ENCODE measurements at places on chromosomes 11 and 22. TPM values are rescaled to one million over a fixed set of nuclear protein-coding genes. Genes with fewer than 3 reads are reported as not detected.

- peaks cover 11% of the 10 kb centered on the region for H3K36me3 ChIP-seq
- peaks cover 14% of the 10 kb centered on the region for H3K4me1 ChIP-seq
- H3K27me3 ChIP-seq, result no peaks in the 10 kb centered on the region
- H3K27ac ChIP-seq, result no peak overlapping the region
- H3K4me3 ChIP-seq, result no peak overlapping the region
Measured at GRCh38 chr11:121082219-121082618, 18.8 kb upstream of the TECTA start.

DNA sequence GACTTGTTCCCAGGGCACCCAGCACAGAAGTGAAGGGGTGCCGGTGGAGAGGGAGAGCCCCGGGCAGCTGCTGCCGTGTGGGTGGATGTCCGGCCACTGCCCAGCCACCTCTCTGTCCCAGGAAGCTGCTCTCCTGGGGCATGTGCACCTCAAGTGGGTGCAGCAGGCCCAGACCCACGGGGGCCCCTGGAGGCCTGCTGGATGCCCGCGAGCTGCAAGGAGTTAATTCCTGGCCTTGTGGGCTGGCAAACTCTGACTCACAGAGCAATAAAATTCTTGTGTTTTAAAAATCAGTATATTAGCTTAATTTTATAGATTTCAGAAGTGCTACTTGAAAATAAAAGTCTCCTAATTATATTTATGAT is 37.4 kb upstream of the KCNQ1OT1 start:
- H3K4me1 ChIP-seq, result peaks cover 76% of the 10 kb centered on the region
- peak overlapping the region; percentile 47 for H3K27ac ChIP-seq
- no peaks in the 10 kb centered on the region for H3K36me3 ChIP-seq
- H3K4me3 ChIP-seq, result no peak overlapping the region
- DNase-seq, result peak; percentile 31

DNA sequence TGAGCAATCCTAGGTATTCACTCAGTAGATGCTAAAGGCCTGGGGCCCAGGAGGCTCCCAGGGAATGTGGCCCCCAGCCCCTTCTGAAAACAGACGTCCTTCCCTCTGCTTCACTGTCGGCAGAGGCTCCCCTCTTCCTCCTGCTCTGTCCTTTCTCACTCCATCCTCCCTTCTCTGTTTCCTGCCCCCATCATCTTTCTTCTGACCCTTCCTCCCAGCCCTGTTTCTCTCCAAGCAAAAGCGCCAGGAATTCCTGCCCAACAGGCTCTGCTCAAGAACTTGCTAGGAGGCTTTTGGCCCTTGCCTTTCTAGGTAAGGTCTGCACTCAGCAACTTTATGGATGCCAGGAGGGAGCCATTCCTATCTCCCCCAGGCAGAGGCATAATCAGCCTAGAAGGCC is 300.5 kb downstream of the NTM start:
- no peaks in the 10 kb centered on the region for H3K4me1 ChIP-seq
- H3K27ac ChIP-seq, result no peak overlapping the region
- no peak for DNase-seq
- H3K36me3 ChIP-seq, result no peaks in the 10 kb centered on the region
- no peak overlapping the region for H3K4me3 ChIP-seq

BTBD18 gene
- polyA plus RNA-seq, result 0.09 TPM

GRCh38 chr11:40241524-40242051 is 1217.9 kb downstream of the LRRC4C start:
- H3K4me1 ChIP-seq, result no peaks in the 10 kb centered on the region
- no peak overlapping the region for H3K27ac ChIP-seq
- H3K36me3 ChIP-seq, result no peaks in the 10 kb centered on the region

- no peak overlapping the region for H3K27ac ChIP-seq
- no peaks in the 10 kb centered on the region for H3K36me3 ChIP-seq
- no peaks in the 10 kb centered on the region for H3K4me1 ChIP-seq
- no peak for DNase-seq
- no peak overlapping the region for H3K4me3 ChIP-seq
- H3K27me3 ChIP-seq, result no peaks in the 10 kb centered on the region
Measured at GRCh38 chr11:125881291-125881690, 6.2 kb upstream of the HYLS1 start.
